ENCODE measurements at places on chromosomes 6 and 20.

GRCh38 chr6:121430514-121431460, 4.7 kb upstream of the GJA1 start:
- DNase-seq = no peak

DNA sequence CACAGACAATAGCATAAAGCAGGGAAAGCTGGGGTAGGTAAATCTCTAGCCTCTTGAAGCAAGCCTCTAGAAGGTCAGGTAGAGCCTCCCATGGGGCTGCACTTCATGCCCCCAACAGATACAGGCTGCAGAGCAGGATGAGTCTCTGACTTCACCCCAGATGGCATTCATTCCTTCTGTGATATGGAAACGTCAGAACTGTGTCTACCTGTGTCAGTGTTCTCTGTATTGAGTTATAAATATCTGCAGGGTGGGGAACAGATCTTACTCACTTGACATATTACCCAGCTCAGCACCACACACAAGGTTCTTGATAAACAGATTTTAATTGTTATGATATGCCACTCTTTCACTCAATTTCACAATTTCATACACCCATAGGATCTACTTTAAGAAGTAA, 2.1 kb downstream of the LGSN start:
- no peak for DNase-seq

- no peak for DNase-seq
Measured at GRCh38 chr20:34987288-34988190, 31.9 kb downstream of the MYH7B start.

- DNase-seq = no peak
Measured at GRCh38 chr6:28081486-28081751, 1.1 kb downstream of the ZNF165 start.

- no peak for DNase-seq
Measured at GRCh38 chr6:1392813-1393640, 3.7 kb downstream of the FOXF2 start.

- DNase-seq = no peak
Measured at GRCh38 chr6:158653577-158654354, 3.9 kb downstream of the SYTL3 start.

GRCh38 chr6:34549026-34549803, 6.9 kb downstream of the SPDEF start:
- DNase-seq = no peak

DNA sequence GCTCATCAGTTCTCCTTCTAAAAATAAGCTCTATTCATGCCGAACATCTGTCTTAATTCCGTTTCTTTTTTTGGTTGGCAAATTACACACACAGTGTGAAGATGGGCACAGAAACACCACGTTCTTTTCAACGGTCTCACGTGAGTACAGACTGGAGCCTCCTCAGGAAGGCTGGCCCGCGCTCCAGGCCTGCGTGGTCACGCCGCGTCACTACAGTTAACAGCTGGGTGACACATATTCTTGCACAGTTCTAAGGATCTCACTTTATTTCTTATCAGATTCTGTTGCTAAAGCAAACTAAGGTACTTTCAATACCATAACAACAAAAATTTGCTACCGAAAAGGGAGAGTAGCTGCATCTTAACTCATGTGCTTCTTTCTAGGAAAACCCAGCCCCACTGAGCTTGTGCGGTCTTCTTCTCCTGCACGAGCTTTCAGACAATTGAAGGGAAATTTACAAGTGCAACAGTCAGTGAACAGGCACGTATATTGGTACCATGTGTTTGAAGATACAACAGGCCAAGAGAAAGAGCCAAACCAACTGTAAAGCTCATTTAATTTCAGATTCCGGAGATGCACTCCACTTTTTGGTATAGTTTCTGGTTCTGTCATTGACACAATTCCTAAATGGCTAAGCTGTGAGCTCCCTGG, 55.6 kb upstream of the MPC1 start:
- no peak for DNase-seq

GRCh38 chr6:56250266-56250665, 2.9 kb upstream of the COL21A1 start:
- DNase-seq = no peak

DNA sequence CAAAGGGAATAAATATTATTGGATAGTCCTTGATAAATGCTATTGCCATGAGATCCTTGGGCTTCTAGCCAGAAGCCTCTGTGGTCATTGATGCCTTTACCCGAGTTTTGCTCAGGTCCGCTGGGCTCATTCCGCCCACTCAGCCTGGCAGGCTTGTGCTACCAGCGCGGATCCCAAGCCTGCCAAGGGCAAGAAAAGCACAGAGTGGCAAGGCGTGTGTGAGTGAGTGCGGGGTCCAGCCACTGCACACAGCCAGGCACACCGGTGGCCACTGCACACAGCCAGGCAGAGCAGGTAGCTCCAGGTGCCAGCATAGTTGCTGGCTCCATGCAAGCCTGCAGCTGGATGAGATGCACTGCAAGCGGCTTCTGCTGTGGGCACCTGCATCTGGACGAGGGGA, 38.7 kb downstream of the STK38 start:
- no peak for DNase-seq

DNA sequence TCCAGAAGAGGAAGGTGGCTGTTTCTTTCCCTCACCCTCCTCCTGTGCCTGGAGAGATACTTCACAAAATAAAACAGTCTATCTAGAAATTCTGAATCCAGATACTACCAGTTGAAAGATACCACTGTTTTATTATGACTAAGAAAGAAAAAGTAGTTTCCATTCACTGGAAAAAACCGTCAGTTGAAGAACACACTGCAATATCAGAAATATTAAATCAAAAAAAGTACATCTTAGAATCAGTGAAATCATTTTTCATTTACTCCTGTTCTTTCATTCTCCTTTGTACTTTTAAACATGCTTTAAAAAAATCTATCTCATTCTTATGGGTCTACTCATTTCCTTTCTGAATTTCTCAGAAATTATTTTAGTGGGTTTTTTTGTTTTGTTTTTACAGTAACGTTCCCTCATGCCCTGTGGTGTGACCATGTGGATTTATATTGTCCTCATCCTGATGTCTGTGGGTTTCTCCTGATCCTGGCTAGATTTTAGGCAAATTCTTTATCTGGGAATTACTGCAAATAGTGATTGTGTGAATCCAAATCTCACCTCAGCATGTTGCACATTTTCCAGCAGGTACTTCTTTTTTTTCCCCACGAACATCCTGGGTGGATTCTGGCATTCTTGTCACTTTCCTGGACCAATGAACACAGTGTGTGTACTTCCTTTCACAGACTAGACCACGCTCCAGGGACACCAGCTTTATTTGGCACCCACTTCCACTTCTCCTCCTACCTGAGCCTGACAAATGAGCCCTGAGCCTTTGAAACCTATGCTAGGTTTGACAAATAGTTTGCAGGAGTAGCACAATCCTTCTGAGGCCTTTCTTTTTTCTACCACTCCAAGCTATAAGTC, 114.0 kb upstream of the LAMP5 start:
- no peak for DNase-seq

- DNase-seq = no peak
Measured at GRCh38 chr6:89079511-89080234, 878 bp upstream of the PNRC1 start.

GRCh38 chr20:14744723-14745122, 407.3 kb upstream of the FLRT3 start:
- DNase-seq = no peak

- no peak for DNase-seq
Measured at GRCh38 chr6:130838250-130838860, 11.1 kb downstream of the SMLR1 start.

- DNase-seq = no peak
Measured at GRCh38 chr6:53461041-53461656, 83.8 kb downstream of the GCLC start.

DNA sequence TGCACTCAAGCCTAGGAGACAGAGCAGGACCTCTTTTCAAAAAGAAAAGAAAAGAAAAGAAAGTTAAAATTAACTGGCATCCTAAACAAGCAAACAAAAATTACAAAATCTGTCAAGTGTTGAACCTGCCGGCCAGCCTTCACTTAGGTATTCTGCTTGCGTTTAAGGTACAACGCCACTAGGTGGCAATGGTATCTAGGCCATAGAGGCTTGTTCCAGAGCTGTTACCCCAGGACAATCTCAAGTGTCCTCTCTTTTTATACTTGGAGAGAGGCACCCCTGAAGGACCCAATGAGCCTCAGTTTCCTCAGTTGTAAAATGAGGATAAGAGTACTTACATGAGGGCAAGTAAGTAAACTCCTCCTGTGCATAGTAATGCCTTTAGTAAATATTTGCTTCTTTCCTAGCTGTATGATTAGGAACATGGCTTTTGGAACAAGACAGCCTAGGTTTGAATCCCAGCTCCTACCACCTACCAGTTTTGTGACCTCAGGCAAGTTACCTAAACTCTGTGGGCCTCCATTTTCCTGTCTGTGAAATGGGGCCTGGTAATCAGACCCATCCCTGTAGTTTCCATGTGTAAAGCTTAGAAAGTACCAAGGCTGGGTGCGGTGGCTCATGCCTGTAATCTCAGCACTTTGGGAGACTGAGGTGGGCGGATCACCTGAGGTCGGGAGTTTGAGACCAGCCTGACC, 5.8 kb upstream of the PACSIN1 start:
- no peak for DNase-seq

- DNase-seq = no peak
Measured at GRCh38 chr20:3404402-3404801, 3.1 kb downstream of the DNAAF9 start.

DNA sequence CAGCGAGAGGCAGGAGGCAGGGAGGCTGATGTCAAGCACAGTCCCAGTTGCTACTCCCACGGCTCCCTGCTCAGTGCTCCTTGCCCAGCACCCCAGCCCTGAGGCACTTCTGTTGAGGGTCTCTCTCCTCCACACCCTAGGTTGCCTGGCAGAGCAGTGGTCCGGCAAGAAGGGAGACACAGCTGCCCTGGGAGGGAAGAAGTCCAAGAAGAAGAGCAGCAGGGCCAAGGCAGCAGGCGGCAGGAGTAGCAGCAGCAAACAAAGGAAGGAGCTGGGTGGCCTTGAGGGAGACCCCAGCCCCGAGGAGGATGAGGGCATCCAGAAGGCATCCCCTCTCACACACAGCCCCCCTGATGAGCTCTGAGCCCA, 9.1 kb downstream of the CNPY3 start:
- DNase-seq = no peak

- DNase-seq = no peak
Measured at GRCh38 chr20:45105317-45105716, 4.4 kb upstream of the KCNS1 start.

GRCh38 chr6:110731196-110731595, 84.1 kb downstream of the CDK19 start:
- DNase-seq = no peak

GRCh38 chr6:135651964-135652755, 154.6 kb upstream of the AHI1 start:
- DNase-seq = no peak

DNA sequence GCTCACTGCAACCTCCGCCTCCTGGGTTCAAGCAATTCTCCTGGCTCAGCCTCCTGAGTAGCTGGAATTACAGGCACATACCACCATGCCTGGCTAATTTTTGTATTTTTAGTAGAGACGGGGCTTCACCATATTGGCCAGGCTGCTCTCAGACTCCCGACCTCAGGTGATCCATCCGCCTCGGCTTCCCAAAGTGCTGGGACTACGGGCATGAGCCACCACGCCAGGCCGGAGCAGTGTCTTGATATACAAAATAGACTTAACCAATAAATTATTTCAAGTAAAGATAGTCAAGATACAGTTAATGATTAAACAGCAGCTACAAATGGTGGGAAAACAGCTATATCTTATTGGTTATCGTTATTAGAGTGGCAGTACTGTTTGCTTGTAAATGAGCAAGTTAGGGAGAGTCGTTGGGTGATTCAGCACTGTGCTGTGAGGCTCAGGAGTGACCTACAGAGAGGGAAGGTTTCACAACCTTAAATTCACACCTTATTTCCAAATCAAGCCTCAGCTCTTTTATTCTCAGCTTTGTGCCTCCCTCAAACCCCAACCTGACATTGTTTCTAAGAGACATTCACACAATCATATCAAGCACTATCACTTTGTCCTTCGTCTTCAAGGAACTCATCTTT, 1128.4 kb upstream of the MAP3K7 start:
- DNase-seq = no peak

- no peak for DNase-seq
Measured at GRCh38 chr6:158251565-158251964, 60.7 kb upstream of the TULP4 start.

GRCh38 chr20:64042054-64042781, 6.2 kb downstream of the C20orf204 start:
- no peak for DNase-seq

- no peak for DNase-seq
Measured at GRCh38 chr6:22804620-22805261, 235.4 kb downstream of the HDGFL1 start.

DNA sequence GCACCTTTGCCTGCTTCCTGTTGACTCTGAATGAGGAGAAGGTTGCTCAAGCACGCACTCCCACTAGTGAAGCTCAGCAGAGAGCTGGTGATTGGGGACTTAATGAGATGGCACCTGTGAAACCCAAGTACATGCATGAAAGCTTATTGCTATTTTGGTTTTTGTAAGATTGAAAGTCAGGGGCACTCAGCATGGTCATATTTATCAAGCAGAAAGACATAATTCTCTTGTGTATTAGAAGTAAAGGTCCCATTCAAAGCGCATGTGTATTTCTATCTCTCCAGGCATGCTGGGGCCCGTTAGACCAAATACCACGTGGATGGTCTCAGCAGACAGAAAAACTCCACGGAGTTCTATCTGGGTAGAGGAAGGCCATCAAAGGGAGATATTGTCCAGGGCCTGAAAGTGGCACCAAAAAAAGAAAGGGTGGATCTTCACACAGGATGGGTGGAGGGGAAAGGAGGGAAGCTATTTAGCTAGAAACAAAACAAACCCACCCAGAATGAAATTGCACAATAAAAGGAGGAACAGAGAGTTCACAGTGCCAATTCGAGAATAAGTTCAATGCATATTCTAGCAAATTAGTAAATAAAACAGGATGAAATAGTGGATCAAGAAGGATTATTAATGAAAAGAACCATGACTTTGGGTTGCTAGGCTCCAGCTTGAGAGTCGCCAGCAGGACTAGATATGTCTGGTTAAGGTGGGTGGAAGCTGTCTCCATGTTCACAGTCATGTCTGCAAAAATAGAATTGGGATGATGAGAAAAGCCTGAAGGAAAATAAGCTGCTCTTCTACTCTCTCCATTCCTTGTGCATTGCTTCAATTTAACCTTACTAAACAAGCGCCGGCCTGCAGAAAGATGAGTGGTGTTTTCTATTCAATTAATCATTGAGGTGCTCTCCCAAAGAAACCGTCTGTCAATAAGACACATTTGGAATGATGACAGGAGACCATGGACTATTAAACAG, 224.9 kb upstream of the DTNBP1 start:
- no peak for DNase-seq

DNA sequence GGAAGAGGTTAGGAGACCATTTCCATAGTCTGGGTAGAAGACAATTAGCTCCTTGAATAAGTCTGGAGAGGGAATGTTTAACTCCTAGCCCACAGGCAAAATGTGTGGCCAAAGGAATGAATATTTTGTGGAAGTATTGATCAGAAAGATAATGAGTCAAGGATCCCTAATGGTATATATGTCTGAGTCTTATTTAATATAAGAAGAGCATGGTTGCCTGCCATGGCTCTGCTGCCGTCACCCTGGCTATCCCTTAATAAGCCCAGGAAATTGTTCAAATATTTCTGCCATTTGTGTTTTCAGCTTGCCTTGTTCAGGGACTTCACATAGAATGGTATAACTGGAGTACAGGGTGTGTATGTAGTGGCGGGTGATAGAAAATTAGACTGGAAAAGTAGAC, 18.1 kb upstream of the CALHM6 start:
- no peak for DNase-seq
